ENCODE measurements at places on chromosomes 6 and 20.
A peak's percentile ranks its signal among the peaks of the same experiment; 100 is the strongest.

DNA sequence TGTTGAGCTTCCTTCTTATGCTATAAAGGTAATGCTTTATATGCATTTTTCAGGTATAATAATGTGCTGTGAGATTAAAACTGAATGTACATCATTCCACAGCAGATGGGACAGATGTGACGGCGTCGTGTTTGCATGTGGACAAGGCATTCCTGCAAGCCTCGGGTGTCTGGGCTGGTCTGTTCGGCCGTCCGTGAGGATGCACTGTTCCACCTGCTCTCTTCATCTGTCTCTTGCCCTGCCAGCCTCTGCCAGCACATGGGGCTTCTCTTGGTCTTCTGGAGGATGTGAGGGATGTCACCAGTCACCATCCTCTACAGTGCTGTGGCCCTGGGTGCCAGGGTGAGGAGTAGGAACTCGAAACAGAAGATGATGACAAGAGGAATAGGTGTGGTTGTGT, 223.2 kb downstream of the ERMARD start:
- DNase-seq: no peak

- DNase-seq: no peak
Measured at GRCh38 chr6:158831571-158831970, 12.4 kb upstream of the EZR start.

- DNase-seq: no peak
Measured at GRCh38 chr6:106135911-106136571, 49.9 kb downstream of the PRDM1 start.

DNA sequence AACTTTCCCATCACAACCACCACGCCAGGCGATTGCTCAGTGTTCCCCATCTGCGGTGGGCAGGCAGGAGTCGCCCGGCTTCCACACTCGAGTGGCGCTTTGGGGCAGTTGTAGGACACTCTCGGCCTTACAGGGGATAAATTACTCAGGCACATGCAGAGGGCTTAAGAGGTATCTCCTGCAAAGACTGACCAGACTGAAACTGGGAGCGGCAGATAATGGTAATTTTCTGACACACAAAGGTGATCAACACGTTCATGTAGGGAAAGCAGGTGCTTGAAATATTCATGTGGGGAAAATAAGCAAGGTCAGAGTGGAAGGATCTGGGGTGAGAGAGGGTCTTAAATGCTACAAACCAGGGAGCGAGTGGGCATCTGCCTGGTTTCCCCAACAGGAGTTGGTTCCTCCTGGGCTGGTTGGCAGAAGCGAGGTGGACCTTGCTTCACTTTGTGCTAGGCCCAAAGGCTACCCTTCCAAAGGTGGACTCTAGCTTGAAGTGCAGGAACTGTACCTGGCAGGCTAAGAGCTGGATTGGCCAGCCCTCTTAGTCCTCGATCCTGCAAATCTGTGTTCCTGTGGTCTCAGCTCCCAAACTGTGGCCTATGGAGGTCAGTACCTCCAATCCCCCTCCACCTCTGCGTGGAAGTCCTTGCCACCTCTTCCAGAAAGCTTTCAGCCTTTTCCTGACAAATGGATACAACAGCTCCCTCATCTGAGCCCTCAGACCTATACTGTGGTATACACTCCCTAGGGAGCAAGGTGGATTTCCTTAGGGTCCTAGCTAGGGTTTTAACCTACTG, 16.7 kb downstream of the PLAGL2 start:
- no peak for DNase-seq

DNA sequence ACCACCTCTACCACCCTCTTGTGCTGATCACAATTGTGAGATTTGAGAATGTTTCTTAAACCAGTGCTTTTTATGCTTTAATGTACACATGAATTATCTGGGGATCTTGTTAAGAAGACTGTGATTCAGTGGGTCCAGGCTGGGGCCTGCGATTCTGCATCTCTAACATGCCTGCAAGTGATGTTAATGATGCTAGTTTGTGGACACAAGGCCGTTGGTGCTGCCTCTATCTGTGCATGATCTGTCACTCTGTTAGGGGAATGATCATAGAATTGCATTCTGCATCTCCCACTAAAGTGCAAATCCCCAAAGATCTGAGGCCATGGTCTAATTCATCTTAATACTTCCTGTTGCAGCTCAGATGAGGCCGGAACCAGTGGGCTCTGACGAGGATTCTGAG, 746.5 kb downstream of the PTPRT start:
- no peak for DNase-seq

GRCh38 chr20:46994341-46994740, 99.7 kb downstream of the EYA2 start:
- no peak for DNase-seq

DNA sequence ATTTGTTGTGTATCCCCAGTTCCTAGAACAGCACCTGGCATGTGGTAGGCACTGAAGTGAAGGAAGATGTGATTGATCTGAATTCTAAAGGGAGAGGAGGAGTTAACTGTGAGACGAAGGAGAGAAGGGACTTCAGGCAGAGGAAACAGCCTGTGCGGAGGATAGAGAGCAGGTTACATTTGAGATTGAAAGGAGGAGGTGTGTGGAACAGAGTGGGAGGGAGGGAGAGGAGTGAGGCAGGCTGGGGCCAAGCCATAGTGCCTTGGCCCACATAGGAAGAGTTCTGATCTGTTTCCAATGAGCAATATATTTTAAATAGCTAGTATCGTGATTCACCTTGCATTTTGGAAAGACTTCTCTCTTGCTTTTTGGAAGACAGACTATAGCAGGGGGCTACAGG, 13.9 kb upstream of the MROH8 start:
- no peak for DNase-seq

DNA sequence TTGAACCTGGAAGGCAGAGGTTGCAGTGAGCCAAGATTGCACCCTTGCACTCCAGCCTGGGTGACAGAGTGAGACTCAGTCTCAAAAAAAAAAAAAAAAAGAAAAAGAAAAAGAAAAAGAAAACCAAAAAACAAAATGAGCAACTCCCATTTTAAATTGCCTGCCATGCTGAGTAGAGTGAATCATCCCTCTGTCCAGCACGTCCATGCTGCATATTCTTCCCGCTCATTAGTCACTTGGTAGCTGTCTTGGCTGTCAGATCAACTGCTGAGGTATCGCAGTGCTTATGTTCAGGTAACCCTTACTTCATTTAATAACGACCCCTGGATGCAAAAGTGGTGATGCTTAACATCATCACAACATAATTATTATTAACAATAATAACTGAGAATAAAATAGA, 72.6 kb upstream of the RNF24 start:
- no peak for DNase-seq

DNA sequence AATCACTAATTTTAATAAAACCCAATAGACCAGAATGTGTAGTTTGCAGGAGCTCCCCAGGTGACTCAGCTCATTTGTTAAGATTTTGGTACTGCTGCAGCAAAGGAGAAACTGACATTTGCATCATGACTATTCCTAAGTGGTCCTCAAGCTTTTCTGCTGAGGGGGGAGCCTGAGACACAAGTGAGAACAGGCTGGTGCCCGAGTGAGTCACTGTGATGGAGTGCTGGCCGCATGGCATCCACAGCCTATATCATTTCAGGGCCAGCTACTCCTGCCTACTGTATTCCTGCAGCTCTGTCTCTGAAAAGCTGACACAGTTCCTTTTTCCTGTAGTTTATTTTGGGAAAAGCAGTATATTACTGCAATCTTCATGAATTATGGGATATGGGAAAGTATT, 113.7 kb upstream of the ENPP5 start:
- DNase-seq: peak; percentile 16

- no peak for DNase-seq
Measured at GRCh38 chr6:4319981-4320683, 184.8 kb upstream of the ECI2 start.

DNA sequence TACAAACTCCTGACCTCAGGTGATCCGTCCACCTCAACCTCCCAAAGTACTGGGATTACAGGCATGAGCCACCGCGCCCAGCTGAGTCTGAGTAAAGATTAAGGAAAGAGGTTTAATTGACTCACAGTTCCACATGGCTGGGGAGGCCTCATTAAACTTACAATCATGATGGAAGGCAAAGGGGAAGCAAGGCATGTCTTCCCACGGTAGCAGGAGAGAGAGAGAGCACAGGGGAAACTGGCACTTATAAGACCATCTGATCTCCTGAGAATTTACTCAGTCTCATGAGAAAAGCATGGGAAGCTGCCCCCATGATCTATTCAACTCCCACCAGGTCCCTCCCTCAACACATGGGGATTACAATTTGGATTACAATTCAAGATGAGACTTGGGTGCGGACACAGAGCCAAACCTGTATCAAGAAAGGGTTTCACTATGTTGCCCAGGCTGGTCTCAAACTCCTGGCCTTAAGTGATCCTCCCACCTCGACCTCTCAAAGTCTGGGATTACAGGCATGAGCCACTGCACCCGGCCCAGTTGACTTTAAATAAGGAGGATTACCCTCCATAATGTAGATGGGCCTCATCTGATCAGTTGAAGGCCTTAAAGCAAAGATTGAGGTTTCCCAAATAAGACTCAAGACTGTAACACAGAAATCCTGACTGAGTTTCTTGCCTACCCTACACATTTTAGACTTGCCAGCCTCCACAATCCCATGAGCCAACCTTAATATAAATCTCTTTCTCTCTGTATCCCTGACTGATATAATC, 13.1 kb upstream of the PEX7 start:
- no peak for DNase-seq

- DNase-seq: no peak
Measured at GRCh38 chr6:86017236-86017635, 374.6 kb upstream of the SYNCRIP start.

GRCh38 chr6:47307362-47308197, 2.1 kb downstream of the TNFRSF21 start:
- no peak for DNase-seq

DNA sequence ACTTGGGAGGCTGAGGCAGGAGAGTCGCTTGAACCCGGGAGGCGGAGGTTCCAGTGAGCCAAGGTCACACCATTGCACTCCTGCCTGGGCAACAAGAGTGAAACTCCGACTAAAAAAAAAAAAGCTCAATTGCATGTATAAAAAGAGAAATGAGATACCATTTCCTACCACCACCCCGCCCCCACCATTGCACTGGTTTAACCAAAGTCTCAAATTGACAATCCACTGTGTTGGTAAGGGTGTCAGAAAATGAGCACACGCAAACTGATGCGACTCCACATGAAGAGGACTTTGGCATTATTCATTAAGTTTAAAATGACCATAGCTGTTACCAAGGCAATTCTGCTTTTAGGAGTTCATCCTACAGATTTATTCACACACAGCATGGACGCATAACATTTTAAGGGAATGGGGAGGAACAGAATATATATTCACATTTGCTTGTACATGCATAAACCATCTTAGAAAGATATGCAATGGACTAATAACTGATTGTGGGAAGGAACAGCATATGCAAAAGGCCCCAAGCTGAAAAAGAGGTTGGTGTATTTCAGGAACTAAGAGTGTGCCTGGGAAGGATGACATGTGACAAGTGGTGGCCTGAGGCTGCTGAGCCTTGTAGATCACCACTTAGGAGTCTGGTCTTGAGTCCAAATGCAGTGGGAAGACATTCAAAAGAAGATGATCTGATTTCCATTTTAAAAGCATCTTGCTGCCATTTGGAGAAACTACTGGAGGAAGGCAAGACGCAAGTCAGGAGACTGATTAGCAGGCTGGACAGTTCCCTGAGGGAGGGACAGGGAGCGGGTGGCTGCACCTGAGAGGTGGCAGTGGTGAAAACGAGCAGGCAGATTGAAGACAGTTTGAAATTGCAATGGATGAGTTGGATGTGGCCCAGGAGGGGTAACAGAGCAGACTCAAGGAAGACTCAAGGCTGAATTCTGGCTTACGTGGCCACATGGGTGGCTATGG, 37.2 kb upstream of the PTPN1 start:
- DNase-seq: no peak

All from occipital lobe (tissue), 3 donors.